ENCODE measurements at places on chromosomes 1 and 21. TPM values are rescaled to one million over a fixed set of nuclear protein-coding genes. Genes with fewer than 3 reads are reported as not detected.

DNA sequence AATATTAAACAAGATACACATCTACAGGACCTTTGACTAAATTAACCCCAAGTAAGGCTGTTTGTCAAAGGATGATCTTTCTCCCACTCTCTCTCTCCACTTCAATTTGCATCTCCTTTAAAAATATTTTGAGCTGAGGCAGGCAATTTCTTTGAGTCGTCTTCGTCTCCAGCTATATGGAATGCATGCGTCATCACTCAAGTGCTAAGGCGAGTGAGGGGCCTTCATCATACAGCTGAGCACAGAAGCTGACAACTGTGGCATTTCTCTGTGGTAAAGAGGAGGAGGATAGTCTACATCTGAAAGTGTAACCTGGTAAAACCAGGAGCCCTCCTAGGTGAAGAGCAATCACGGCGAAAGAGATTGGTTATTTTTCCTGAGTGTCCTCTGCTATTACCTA is 7.6 kb downstream of the EPHX4 start:
- DNase-seq, result no peak
- no peak overlapping the region for H3K27ac ChIP-seq
- H3K36me3 ChIP-seq, result no peaks in the 10 kb centered on the region

- no peak overlapping the region for H3K4me3 ChIP-seq
- no peak for DNase-seq
- H3K4me1 ChIP-seq, result peaks cover 10% of the 10 kb centered on the region
- H3K36me3 ChIP-seq, result no peaks in the 10 kb centered on the region
Observed at GRCh38 chr1:150778409-150778808, 12.8 kb upstream of the CTSS start.

GRCh38 chr1:14504517-14504916 is 94.0 kb upstream of the KAZN start:
- no peaks in the 10 kb centered on the region for H3K36me3 ChIP-seq
- no peak for DNase-seq
- no peak overlapping the region for H3K27ac ChIP-seq
- H3K27me3 ChIP-seq, result peaks cover 3% of the 10 kb centered on the region

DNA sequence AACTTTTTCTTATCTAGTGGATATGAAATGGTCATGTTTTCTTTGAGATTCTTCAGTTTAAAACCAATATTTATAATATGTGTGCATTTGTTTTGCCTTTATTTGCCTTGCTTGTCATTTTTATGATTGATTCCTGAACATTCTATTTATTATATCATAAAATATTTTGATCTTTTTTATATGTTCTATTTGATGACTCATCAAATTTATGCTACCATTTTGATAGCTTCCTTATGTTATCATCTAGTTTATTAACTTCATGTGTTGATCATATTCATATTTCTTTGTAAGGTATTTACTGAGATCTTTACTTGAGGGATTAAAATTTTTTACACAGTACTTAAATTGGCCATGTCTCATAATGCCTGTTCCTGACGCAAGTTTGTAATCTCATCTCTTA is 1650.0 kb downstream of the AMY1C start:
- H3K36me3 ChIP-seq, result no peaks in the 10 kb centered on the region
- no peak for DNase-seq
- no peaks in the 10 kb centered on the region for H3K27me3 ChIP-seq
- H3K27ac ChIP-seq, result no peak overlapping the region
- no peak overlapping the region for H3K4me3 ChIP-seq

GRCh38 chr21:46071082-46071481 is 26.8 kb upstream of the COL6A2 start:
- no peak overlapping the region for H3K4me3 ChIP-seq
- H3K27me3 ChIP-seq, result peaks cover 13% of the 10 kb centered on the region
- no peaks in the 10 kb centered on the region for H3K36me3 ChIP-seq
- no peak for DNase-seq

DNA sequence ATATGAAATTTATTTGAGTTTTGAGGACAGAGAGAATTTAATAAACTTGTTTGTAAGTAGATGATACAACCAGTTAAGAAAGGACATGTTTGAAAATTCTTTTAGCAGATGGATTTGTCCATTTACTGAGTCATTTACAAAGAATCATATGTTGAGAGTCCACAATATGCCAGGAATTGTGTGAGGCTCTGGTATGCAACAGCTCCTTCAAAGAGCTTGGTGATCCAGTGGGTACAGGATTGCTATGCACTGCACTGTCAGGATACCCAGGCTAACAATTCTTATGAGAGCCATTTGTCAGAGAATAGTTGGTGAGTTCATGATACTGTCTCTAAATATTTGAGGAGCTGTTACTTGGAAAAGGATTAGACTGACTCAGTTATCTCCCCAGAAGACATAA is 11.0 kb downstream of the DNM3 start:
- no peak overlapping the region for H3K27ac ChIP-seq
- DNase-seq, result no peak
- H3K27me3 ChIP-seq, result peaks cover 34% of the 10 kb centered on the region
- no peaks in the 10 kb centered on the region for H3K36me3 ChIP-seq

DNA sequence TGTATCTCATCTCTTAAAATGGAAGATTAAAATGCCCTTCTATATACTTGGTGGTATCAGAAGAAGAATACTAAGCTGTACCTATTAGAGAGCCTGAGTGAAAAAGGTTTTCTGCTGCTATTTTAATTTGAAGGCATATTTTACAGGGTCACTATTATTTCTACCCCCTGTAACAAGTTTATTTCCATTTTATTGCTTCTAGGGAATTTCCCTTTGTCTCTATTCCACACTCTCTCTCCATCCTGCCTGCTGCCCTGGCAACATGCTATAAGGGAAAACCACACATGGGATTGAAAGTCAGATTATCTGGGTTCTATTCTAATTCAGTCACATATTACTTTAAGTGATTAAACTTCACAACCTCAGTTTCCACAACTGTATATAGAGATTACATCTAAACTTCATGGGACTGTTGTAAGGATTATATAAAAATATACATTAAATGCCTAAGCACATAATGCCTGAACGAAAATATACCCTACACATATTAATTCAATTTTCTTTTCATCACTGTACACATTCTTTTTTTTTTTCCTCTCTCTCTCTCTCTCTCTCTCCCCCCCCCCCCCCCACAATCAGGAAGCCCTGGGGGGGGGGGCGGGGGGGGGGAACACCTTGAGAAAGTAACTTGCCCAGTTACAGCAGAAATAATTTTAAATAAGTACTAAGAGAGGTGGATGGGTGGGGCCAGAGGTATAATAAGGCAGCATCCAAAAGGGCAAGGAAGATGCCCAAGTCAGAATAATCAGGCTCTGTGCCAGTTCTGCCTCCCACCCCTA is 51.5 kb downstream of the LUZP1 start:
- no peaks in the 10 kb centered on the region for H3K27me3 ChIP-seq
- peaks cover 57% of the 10 kb centered on the region for H3K4me1 ChIP-seq
- no peak overlapping the region for H3K4me3 ChIP-seq
- H3K27ac ChIP-seq, result no peak overlapping the region
- no peak for DNase-seq

DNA sequence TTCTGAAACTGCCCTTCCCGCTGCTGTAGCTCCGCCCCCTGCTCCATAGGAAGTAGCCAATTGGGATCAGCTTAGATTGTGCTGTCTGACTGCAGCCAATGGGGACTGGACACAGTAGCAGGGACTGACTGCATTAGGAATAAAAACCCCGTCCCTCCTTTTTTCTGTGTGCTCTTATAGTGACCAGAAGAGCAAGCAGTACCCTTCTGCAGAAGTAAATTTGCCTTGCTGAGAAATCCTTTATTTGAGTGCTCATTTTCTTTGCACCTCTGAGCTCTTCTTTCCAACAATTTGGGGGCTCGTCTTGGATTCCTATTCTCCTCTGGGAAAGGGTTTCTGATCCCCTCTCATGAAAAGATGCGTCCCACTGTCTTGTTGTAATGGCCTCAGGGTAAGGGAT is 16.2 kb downstream of the OR2L13 start:
- H3K4me3 ChIP-seq, result no peak overlapping the region
- H3K27me3 ChIP-seq, result no peaks in the 10 kb centered on the region
- H3K4me1 ChIP-seq, result no peaks in the 10 kb centered on the region
- DNase-seq, result no peak

GRCh38 chr1:109621379-109622136 is 1.9 kb downstream of the AMPD2 start:
- peaks cover 63% of the 10 kb centered on the region for H3K4me1 ChIP-seq
- H3K27ac ChIP-seq, result peak overlapping the region; percentile 88
- no peaks in the 10 kb centered on the region for H3K27me3 ChIP-seq
- peak; percentile 65 for DNase-seq
- H3K4me3 ChIP-seq, result peak overlapping the region; percentile 96

- H3K4me3 ChIP-seq, result no peak overlapping the region
- H3K4me1 ChIP-seq, result peaks cover 2% of the 10 kb centered on the region
- H3K27me3 ChIP-seq, result peaks cover 6% of the 10 kb centered on the region
- no peak overlapping the region for H3K27ac ChIP-seq
- no peaks in the 10 kb centered on the region for H3K36me3 ChIP-seq
Observed at GRCh38 chr1:200831091-200831490, 41.7 kb upstream of the GPR25 start.

- DNase-seq, result peak; percentile 89
- H3K4me3 ChIP-seq, result peak overlapping the region; percentile 62
- no peaks in the 10 kb centered on the region for H3K36me3 ChIP-seq
- H3K27ac ChIP-seq, result no peak overlapping the region
Observed at GRCh38 chr1:31181515-31182343, 58.0 kb downstream of the NKAIN1 start.

- DNase-seq, result no peak
- H3K27ac ChIP-seq, result no peak overlapping the region
- no peaks in the 10 kb centered on the region for H3K27me3 ChIP-seq
- H3K4me1 ChIP-seq, result peaks cover 2% of the 10 kb centered on the region
Observed at GRCh38 chr1:77316006-77316405, 34.2 kb downstream of the AK5 start.

OR6N1 gene
- total RNA-seq, result not detected

SAMSN1 gene
- 86.4 TPM for total RNA-seq

HUNK gene
- 0.33 TPM for total RNA-seq

RNU1-3 gene
- total RNA-seq, result 2,189 TPM
